Stimulated activated CD4-positive, alpha-beta T cell treated with anti-CD3 and anti-CD28 coated beads, TNF-alpha, amount 100 ng/mL, for 24 hours (primary cell): ENCODE measurements at places on chromosomes 5 and 9.
A peak's percentile ranks its signal among the peaks of the same experiment; 100 is the strongest.

DNA sequence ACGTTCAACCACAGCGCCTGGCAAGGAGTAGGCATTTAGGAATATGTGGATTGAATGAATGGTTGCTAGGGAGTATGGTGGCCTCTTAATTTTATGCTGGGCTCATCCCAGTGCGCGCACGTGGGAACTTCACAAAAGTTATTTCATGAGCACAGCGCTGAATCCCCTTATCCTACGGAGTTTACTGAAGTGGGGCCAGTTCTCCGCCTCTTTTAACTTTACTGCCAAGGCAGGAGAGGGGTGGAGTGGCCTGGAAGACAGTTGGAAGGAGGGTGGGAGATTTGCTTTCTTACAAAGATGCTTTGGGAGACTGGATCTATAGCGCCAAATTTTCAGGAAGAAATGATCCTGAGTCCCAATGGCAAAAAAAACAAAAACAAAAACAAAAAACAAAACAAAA lies 326.5 kb downstream of the SH3GL2 start:
- no peak for DNase-seq

- no peak for DNase-seq
Observed at GRCh38 chr9:98935071-98935505, 8.6 kb upstream of the COL15A1 start.

DNA sequence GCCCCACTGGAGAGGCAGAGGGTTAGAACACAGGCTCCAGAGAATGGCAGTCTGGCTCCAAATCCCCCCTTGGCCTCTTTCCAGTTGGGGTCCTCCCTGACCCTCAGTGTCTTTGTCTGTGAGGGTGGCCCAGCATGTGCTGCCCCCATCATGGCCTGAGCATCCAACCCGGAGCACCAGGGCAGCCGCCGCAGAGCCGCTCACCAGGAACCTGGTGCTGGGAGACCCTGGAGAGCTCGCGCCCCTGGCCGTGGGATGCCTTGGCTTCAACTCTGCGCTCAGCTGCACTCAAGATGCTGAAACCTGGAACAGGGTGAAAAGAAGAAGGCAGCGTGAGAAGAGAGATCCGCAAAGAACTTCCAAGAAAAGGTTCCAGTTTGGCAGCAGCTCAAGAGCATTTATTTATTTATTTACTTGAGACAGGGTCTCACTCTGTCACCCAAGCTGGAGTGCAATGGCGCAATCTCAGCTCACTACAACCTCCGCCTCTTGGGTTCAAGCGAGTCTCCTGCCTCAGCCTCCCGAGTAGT lies 3.8 kb downstream of the CCDC187 start:
- DNase-seq, result no peak

GRCh38 chr5:134533115-134533815 lies 7.8 kb downstream of the JADE2 start:
- DNase-seq, result no peak

DNA sequence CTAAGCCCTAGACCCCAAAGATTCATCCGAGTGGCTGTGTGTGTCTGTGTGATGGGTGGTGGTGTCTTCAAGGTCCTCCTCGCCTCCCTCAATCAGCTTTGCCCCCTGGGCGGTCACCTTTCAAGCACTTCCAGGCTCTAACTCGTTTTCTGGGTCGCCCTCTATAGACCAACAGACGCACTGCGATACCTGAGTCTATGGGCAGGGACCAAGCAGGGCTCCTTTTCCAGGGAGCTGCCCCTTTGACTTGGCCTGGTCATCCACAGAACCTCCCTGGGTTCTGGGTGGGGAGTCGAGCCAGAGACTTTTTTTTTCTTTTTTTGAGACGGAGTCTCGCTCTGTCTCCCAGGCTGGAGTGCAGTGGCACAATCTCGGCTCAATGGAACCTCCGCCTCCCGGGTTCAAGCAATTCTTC lies 1.1 kb downstream of the SLC27A4 start:
- peak; percentile 53 for DNase-seq

GRCh38 chr9:93826905-93827544 lies 128.1 kb downstream of the BARX1 start:
- DNase-seq, result no peak

DNA sequence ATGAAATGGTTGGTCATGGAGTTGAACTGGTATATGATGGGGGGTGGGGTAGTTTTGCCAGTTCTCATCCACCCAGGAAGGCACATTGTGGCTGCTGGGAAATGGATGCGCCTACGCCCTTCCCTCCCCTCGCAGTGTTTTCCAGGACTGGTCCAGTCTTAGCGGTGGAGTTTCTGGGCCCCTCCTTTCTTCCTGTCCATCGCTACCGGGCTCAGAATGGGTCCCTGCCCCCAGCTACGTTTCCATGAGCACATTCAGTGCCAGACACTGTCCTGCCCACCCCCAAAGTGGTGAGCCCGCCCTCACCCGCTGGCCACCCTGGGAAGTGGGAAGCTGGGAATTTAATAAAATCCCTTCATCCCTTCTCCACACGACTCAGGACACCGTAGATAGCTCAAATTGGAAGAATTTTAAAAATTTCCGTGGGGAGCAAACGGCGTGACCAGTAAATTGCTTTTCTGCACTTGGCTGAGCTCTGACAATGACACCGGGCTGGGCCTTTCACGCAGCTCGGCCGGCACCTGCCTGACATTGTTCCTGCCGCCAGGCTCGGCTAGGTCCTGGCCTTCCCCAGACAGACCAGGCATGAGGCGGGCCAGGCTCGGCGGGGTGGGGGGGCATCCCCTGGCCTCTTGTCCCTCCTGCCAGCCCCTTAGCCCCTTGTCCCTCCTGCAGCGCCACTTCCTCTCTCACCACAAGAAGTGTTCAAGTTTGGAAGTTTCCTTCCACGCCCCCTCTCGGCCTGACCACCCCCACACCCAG lies 3.6 kb downstream of the FGF18 start:
- no peak for DNase-seq

- no peak for DNase-seq
Observed at GRCh38 chr9:341634-342421, 127.2 kb downstream of the DOCK8 start.

DNA sequence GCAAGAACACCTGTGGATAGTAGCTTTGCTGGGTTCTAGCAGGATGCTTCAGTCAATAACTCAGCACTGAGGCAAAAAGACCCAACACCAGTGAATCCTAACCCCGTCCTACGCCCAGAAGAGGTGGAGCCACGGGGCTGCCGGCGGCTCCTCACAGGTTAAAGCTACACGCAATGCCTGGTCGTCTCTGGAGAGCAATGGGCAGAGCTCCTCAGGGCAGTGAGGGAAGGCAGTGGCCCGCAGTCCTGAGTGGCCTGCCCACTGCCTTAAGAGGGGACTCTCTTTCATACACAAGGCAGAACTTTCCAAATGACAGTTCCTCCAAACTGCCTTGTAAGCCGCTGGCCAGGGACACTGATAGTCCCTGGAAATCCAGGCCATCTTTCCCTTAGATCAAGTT lies 244.2 kb upstream of the IRX2 start:
- DNase-seq, result no peak

GRCh38 chr5:136011414-136012001 lies 17.3 kb upstream of the TGFBI start:
- no peak for DNase-seq

DNA sequence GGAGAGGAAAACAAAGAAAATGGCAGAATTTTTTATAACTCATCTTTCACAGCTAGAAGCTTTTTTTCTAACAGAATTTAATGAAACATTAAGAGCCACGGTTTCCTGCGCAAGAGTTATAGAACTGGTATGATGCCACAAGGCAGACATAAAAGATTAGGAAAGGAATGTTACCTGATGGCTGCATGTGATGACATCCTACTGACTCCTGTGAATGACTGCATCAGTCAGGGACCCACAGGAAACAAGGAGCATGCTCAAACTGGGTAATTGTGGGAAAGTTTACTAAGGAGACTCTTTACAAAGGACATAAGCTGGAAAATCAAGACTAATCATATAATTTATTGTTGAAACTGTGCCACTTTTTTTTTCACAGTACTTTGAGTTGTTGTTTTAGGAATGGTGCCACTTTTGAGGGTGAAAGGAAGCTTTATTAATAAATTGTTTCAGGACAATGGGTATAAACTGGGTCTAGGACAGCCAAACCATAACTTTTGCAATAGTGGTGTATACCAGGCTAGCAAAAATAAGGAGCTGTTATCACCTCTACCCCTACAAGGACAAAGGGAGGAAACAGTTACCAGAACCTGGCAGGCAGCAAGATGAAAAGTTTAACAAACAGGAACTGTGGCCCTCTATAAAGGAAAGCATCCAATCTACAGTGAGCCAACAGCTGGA lies 5.1 kb upstream of the TSLP start:
- no peak for DNase-seq

GRCh38 chr5:41364346-41364745 lies 146.1 kb downstream of the PLCXD3 start:
- no peak for DNase-seq

DNA sequence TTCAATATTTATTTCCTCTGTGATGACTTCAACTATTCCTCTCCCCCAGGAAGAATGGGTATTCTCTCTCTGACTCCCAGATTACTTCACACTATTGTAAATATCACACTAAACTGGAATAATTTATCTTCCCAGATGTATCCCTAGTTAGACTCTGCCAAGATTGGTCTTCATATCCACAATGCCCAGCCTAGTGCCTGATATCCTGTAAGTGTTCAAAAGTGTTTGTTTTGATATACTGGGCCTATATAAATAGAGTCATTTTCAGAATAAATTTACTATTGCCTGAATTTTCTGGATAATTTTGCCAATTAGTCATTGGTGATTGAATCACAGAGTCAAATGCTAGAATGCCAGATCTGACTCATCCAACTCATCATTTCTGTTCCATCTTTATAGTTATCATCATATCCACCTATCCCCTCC lies 143.7 kb upstream of the TNC start:
- DNase-seq, result no peak

DNA sequence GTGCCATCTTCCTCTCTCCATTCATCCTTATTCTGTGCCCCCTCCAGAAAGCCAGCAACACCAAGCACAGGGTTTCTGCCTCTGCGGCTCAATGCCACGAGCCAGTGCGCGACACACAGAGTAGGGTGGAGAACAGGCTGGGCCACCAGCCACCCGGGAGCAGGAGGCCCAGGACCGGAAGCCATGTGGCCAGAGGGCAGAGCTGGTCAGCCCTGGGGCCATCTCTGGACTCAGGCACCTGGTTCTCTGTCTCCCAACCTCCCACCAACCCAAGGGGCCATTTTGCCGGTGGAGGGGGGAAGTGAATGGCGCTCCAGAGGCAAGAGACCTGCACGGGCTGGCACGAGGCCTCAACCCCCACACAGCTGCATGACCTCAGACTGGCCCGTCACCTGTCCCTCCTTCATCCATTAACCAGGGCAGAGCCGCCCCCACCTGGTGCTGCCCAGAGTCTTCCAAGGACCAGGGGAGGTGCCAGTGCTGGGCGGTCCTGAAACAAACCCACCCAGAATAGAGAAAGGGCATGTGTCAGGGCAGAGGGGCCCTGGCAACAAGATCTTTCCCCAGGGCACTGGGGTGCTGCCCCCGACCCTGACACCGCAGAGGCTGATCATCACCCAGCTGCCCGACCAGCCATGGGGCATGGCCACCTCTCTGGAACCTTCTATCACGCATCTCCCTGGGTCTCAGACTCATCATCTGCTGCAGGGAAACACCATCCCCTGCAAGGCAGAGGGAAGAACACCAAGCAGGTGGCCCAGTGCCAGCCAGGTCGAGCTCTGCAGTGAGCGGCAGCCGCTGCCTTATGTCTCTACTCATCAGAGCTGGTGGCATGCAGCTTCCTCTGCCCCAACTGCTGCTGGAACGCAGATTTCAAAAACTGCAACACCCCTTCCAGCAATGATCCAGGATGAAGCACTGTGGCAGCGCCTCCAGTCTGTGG lies 11.9 kb downstream of the VAV2 start:
- no peak for DNase-seq

GRCh38 chr5:178526773-178527457 lies 63.3 kb downstream of the COL23A1 start:
- no peak for DNase-seq

DNA sequence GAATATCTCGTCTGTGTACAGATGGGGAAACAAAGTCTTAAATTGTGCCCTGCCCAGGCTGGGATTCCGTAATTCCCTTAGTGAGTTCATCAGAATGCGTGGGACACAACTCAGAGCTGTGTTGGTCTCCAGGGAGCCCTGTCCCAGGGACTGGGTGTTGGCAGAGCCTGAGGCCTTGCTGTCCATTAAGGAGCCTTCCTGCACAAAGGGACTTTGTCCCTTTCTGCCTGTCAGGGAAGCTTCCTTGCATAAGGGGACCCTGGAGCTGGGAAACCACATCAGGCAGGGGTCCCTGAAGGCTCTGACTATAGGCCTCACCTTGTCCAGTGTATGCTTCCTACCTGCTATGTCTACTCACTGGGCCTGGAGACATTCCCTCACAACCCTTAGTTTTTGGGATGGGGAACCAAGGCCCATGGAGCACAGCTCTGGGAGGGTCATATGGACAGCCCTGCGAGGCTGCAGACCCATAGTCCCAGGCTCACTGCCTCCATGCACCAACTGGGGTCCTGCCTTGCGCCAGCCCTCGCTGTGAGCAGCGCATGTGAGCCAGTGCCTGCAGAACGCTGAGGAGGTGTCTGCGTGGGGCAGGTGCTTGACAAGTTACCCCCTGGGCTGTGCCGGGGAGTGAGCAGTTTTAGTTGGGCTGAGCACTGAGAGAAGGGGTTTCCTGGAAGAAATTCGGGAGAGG lies 1.6 kb downstream of the CARD19 start:
- no peak for DNase-seq

- no peak for DNase-seq
Observed at GRCh38 chr9:5909976-5910375, 19.3 kb downstream of the MLANA start.

GRCh38 chr5:139399501-139400121 lies 4.3 kb downstream of the SPATA24 start:
- DNase-seq, result no peak

DNA sequence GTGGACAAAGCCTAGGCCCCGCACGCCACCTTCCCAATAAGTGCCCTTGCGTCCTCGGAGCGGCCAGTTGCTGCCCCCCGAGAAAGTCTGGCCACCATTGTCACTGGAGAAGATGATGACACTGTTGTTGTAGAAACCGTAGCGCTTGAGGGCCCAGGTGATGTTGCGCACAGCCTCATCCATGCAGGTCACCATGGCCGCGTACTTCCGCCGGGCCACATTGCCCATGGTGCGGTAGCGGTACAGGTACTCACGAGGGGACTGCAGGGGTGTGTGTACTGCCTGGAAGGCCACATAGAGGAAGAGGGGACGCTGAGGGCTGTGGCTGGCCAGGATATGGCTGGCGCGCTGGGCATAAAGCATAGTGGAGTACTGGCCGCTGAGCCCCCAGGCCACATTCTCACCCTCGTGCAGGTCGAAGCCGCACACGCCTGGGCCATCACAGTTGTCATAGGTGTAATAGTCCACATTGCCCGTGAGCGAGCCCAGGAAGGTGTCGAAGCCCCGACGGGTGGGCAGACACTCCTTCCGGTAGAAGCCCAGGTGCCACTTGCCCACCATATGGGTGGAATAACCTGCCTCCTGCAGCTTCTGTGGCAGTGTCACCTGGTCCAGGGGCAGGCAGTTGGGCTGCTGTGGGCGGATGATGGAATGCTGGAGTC lies 4.6 kb downstream of the ARSI start:
- DNase-seq, result no peak

GRCh38 chr9:134291961-134292871 lies 34.0 kb upstream of the RXRA start:
- no peak for DNase-seq
